CD4-positive, alpha-beta T cell (primary cell): ENCODE measurements at places on chromosomes 12 and 14. TPM values are rescaled to one million over a fixed set of nuclear protein-coding genes. Genes with fewer than 3 reads are reported as not detected.

IQSEC3 gene
- total RNA-seq: not detected

CEP83 gene
- 9.4 TPM for total RNA-seq

DDHD1 gene
- total RNA-seq: 44.5 TPM

KRT73 gene
- total RNA-seq: 67.2 TPM

PAX9 gene
- total RNA-seq: not detected

NYNRIN gene
- 0.08 TPM for total RNA-seq

LMNTD1 gene
- not detected for total RNA-seq

OAS2 gene
- 15.0 TPM for total RNA-seq

TAMALIN gene
- 525 TPM for total RNA-seq

IL31 gene
- total RNA-seq: not detected

KCNK10 gene
- total RNA-seq: not detected

KLHL28 gene
- total RNA-seq: 49.7 TPM

ACYP1 gene
- total RNA-seq: 7.9 TPM

CCDC197 gene
- total RNA-seq: not detected

THAP2 gene
- 12.1 TPM for total RNA-seq

TROAP gene
- total RNA-seq: 0.31 TPM

LYSET gene
- total RNA-seq: 5.8 TPM

SLC5A8 gene
- not detected for total RNA-seq

WNT1 gene
- total RNA-seq: 2.7 TPM

MYF5 gene
- not detected for total RNA-seq

ADGRD1 gene
- total RNA-seq: 0.22 TPM

MOK gene
- total RNA-seq: 2.5 TPM

ACOT6 gene
- not detected for total RNA-seq

ADIPOR2 gene
- 12.5 TPM for total RNA-seq

PLEKHD1 gene
- 0.63 TPM for total RNA-seq

KRT82 gene
- not detected for total RNA-seq

PDE3A gene
- not detected for total RNA-seq
